HFFc6 (cell line): ENCODE measurements at places on chromosomes 11 and 22. TPM values are rescaled to one million over a fixed set of nuclear protein-coding genes. Genes with fewer than 3 reads are reported as not detected.
A peak's percentile ranks its signal among the peaks of the same experiment; 100 is the strongest.

The FXYD6 gene
- not detected in 3 replicates for total RNA-seq

The ARVCF gene
- 2.8 to 4.0 TPM (median 3.0 TPM) in 3 replicates for total RNA-seq

The TRPM5 gene
- total RNA-seq: not detected in 3 replicates

DNA sequence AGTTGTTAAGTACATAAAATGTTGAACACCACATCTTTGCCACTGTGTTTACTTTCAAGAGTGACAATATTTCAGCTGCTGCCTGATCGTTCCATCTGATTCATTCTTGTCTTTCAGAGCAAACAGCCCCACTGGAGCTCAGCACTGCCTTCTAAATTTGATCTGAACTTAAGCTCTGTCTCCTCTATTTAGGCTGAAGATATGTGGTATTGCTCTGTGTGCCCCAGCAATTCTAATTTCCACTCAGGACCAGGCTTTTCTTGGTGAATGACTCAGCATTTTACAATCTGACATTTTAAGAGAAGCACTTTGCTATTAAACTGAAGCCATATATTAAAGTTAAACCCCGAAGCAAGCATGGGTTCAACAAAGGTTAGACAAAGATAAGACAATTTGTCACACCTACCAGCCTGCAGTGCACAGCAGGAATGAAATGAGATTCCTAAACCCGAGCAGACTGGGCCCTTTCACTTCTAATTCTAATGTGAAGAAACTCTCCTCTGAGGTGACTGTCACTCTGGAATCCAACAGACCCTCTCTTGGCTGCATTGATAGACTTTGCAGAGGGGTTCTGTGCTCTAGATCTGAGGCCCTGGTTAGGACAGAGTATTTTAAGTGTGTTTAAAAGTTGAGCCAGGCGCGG, 41.7 kb upstream of the PLET1 start:
- DNase-seq: peak; percentile 41

GRCh38 chr11:36450110-36450572, 59.9 kb downstream of the TRAF6 start:
- no peak for DNase-seq

DNA sequence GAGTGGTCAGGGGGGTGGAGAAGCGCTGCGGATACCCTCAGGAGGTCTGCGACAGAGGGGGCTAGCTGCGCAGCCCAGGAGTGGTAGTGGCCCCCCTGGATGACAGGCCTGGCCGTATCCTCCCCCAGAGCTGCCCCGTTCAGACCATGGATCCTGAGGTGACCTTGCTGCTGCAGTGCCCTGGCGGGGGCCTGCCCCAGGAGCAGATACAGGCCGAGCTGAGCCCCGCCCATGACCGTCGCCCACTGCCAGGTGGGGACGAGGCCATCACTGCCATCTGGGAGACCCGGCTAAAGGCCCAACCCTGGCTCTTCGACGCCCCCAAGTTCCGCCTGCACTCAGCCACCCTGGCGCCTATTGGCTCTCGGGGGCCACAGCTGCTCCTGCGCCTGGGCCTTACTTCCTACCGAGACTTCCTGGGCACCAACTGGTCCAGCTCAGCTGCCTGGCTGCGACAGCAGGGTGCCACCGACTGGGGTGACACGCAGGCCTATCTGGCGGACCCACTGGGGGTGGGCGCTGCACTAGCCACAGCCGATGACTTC, 505 bp downstream of the NUDT22 start:
- DNase-seq: no peak

GRCh38 chr11:86812981-86813380, 12.6 kb downstream of the PRSS23 start:
- DNase-seq: no peak

GRCh38 chr11:67644042-67644441, 4.5 kb upstream of the TBX10 start:
- DNase-seq: no peak

- no peak for DNase-seq
Measured at GRCh38 chr22:46812788-46813187, 50.3 kb downstream of the TBC1D22A start.

- no peak for DNase-seq
Measured at GRCh38 chr11:6538945-6539344, 41.9 kb downstream of the DNHD1 start.
